ENCODE measurements at places on chromosomes 7 and 10.

- no peak for DNase-seq
These were observed 162.0 kb downstream of the DGKI start for GRCh38 chr7:137684776-137685175.

DNA sequence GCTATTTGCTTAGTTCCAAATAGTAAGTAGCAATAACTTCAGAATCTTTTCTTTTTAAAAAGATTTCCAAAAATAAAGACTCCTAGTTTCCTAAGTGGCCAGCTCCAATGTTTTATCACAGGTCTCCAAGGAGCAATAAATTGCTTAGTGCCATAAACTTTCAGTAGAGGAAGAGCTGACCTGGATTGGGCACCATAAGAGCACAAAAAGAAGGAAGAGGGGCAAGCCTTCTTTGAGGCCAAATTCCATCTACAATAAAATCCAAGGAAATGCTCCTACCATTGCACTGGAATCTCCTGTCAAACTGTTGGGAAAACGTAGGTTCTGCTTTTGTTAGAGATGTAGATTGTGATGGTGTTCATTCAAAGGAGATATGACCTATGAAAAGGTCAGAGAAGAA, 64.0 kb downstream of the DENND2A start:
- DNase-seq: no peak

GRCh38 chr10:6072215-6072934, 10.2 kb upstream of the IL2RA start:
- no peak for DNase-seq

DNA sequence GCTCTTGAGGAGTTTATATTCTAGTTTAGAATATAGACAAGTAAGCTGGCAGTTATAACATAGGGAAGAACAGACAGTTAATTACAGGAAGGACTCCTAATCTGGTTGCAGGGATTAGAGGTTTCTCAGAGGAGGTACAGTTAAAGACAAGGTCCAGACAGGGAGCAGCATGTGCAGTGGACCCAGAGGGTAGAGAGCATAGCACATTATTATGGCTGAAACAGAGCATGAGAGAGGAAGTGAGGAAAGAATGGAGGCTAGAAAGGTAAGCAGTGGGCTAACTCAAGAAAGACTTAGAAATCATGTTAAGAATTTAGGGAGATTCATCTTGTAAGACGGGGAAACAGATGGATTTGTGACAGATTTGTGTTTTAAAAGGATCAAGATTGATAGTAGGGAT, 9.7 kb downstream of the MIOS start:
- DNase-seq: no peak

GRCh38 chr10:113493882-113494301, 59.0 kb upstream of the HABP2 start:
- no peak for DNase-seq

DNA sequence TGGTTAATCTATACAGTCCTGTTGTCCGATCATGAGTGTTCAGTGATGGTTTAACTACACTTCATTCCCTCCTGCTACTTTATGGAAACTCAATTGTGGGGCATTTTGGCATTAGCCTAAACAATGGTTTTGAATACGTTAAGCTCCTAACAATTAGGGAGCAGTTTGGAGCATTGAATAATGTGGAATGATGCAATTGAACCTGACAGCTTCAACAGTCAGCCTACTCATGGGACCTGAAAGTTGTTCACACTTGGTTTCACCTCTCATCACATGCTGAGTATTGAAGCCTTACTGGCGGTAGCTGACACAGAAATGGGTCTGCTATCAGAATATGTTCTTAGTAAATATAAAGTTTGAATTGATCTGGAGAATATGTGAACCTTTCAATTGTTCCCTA, 186.1 kb downstream of the MLLT10 start:
- no peak for DNase-seq

- no peak for DNase-seq
These were observed 49.8 kb downstream of the FHIP2A start for GRCh38 chr10:114871379-114871778.

GRCh38 chr7:138608275-138608674, 92.9 kb downstream of the SVOPL start:
- no peak for DNase-seq

DNA sequence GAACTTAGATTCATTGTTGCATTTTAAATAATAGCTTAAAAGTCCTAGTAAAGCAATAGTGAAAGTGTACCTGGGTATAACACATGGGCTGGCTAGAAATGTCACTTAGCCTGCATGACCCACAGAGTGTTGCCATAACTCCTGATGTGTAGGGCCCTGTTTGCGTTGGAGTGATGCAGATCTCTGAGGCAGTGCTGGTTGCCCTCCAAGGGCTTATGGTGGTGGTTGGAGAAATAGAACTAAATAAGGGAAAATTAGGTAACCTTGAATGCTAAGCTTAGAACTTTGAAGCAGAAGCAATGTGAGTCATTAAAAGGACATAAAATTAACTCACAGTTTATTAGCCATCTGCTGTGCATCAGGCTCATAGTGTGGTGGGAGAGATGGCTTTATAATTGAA, 105.7 kb downstream of the CCNY start:
- DNase-seq: no peak

DNA sequence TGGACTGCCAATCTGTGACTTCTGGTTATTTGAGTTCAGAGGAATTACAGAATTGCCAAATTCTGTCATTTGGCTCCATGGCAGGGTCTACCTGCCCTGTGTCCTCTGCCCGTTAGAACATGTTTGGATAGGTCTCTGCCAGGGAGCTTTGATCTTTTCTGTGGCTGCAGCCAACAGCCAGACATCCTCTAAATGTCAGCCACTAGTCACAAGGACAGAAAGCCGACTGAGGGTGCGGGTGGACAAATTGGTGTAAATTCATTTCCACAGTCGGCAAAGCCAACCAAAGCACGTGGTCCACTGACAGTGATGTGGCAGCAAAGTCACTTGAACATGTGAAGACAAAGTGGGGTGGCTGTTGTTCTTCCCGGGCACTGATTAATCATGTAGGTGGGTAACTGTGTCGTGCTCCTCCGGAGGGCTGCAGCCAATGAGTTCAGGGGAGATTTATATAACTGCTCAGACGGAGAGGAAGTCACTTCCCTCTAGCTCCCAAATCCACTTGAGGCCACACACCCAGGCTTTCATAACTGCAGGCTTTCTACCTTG, 26.7 kb upstream of the CAMK1D start:
- no peak for DNase-seq

GRCh38 chr7:91299952-91300775, 35.9 kb downstream of the FZD1 start:
- no peak for DNase-seq

DNA sequence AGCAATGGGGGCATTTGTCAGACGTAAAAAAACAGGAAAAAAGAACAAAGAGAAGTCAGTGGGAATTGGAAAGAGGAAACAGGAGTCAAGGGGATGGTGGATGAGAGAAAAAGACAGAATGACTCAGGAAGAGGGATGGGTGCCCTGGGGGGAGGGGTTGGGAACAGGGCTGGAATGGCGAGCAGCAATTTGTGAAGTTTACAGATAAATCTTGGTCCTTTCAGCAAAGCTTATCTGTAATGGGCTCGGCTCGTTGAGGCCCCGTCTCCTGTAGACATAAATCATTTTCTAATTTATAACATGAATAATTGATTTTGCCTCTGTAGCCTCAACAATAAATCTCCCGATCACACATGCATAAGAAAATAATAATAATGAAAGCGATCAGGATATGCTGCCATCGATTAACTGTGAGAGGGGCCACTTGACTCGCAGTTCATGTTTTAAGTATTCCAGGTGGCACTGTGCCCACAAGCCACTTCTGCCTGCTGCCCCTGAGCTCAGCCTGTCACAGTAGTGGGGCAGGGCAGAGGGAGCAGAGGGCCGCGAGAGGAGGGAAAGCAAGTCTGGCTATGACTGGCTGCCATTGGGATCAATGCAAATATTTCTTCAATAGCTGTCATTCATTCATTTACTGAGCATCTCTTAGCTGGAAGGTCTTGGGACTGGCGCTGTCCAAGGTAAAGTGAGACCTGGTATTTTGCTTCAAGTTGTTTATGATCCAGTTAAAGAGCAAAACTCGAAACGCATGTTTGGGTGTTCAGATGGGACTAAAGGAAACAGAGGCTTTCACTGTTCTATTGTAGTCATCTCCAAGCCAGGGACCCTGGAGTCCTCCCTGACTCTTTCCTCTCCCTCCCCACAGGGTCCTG, 47.4 kb upstream of the R3HCC1L start:
- no peak for DNase-seq

- no peak for DNase-seq
These were observed 54.1 kb upstream of the STK17A start for GRCh38 chr7:43528576-43529354.

DNA sequence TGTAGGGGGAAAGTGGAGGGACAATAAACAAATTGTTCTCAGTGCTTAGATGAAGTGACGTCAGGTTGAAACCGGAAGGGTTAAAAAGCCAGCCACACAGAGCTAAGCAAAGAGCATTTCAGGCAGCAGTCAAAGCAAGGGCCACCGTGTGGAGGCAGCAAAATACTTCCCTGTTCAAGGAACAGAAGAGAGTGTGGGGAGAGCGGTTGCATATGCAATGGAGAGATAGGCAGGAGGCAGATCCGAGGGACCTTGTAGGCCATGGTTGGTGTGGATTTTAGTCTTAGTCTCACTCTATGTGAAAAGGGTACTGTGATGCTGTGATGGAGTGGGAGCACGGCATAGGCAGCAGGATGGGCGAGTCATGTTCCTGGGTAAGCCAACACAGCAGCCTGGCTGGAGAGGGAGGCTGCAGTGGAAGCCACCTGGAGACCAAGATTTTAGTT, 3.8 kb upstream of the STN1 start:
- no peak for DNase-seq

- DNase-seq: no peak
These were observed 579.8 kb downstream of the PARD3 start for GRCh38 chr10:34235164-34235832.

GRCh38 chr7:131021460-131021859, 287.5 kb upstream of the KLF14 start:
- DNase-seq: no peak

DNA sequence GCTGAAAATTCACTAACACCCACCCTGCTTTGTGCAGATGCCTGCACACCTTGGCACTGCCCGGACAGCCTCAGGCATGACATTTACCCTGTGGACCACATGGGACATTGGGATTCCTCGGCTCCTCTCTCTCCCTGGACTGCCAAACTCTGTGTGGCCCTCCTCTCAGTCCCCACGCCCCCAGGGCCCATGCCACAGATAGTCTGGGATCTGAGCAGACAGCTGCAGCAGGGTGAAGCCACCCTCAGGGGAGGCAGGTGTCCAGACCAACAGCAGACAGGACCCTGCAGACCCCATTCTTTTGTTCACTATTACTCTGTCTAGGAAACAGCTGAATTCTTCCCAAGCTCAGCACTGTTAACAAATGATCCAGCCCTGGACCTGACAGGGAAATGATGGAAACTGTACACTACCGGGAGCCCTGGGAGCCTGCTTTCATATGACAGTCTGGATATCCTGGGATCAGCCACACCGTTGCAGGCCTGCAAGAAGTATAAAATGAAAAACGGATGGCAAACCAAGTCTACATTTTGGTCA, 83.4 kb downstream of the VOPP1 start:
- DNase-seq: no peak

DNA sequence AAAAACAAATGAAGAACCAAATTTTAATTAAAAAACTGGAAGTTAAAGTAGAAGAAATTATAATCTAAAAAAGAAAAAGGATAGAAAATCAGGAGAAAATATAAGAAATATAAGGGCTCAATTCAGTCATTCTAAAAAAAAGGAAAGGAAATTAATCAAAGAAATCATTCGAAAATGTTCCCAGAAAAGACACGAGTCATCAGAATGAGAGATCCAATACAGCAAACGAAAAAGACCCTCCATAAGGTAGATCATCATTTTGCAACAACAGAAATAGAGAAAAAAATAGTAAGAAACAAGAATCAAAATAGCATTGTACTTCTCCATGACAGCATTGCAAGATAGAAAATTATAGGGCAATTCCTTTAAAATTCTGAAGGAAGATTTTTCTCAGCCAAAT, 22.5 kb upstream of the DGKI start:
- no peak for DNase-seq

DNA sequence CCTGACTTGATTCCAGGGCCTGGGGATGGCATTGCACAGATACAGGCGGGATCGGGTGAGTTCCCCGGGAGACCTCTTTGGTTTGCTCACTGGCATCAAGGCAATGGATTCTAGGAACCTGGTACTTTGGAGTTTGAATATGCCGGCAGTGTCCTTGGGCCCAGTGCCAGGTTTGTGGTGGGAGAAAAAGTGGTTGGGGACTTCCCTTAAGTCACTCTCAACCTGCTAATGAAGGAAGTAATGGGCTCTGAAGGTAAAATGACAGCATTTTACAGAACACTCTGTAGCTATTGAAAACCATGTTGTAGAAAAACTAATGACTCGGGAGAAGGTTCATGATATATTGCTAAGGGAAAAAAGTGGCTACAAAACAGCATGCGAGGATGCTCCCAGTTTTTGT, 129.9 kb downstream of the CFAP58 start:
- DNase-seq: no peak

GRCh38 chr7:66921396-66921917, 432 bp downstream of the TMEM248 start:
- no peak for DNase-seq

- DNase-seq: no peak
These were observed 106.2 kb upstream of the SEMA3D start for GRCh38 chr7:85292908-85293576.

GRCh38 chr10:103481974-103482531, 3.0 kb upstream of the CALHM3 start:
- DNase-seq: no peak

DNA sequence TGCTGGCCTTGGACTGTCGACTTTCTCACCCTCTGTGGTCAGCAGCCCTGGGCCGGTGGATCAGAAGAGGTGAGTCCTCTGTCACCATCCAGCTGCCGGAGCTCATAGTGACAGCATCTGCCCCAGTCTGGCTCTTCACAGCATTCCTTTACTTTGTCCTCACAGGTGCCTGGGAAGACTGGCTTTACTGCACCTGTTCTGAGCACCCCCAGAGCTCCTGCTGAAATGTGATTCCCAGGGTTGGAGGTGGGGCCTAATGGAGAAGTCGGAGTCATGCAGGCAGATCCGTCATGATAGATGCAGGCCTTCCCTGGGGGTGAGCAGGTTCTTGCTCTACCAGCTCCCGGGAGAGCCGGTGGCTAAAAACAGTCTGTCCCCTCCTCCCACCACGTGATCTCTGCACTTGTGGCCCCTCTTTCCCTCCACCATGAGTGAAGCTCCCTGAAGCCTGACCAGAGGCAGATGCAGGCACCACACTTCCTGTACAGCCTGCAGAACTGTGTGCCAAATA, 171.5 kb downstream of the ZMYND11 start:
- DNase-seq: no peak

GRCh38 chr7:39453743-39454355, 112.4 kb upstream of the YAE1 start:
- DNase-seq: no peak

GRCh38 chr7:20033621-20034400, 183.4 kb downstream of the MACC1 start:
- DNase-seq: no peak

All from esophagus squamous epithelium (tissue), 5 donors.